ENCODE measurements at places on chromosomes 11 and 22.

- no peaks in the 10 kb centered on the region for H3K27me3 ChIP-seq
- DNase-seq, result no peak
- peaks cover 35% of the 10 kb centered on the region for H3K4me1 ChIP-seq
- H3K27ac ChIP-seq, result no peak overlapping the region
- H3K4me3 ChIP-seq, result no peak overlapping the region
These were observed 5.4 kb upstream of the RPS6KB2 start for GRCh38 chr11:67422891-67423290.

- peaks cover 10% of the 10 kb centered on the region for H3K27me3 ChIP-seq
- DNase-seq, result peak; percentile 9
- H3K27ac ChIP-seq, result no peak overlapping the region
- H3K4me3 ChIP-seq, result no peak overlapping the region
These were observed 22.5 kb downstream of the CAVIN3 start for GRCh38 chr11:6297831-6298230.

- no peak overlapping the region for H3K4me3 ChIP-seq
- H3K4me1 ChIP-seq, result peaks cover 8% of the 10 kb centered on the region
- H3K27ac ChIP-seq, result no peak overlapping the region
- H3K27me3 ChIP-seq, result no peaks in the 10 kb centered on the region
These were observed 82.8 kb upstream of the PARVA start for GRCh38 chr11:12294613-12295012.

GRCh38 chr11:68028802-68029545, 1.5 kb upstream of the NDUFS8 start:
- peak overlapping the region; percentile 96 for H3K4me3 ChIP-seq
- peaks cover 26% of the 10 kb centered on the region for H3K36me3 ChIP-seq
- H3K27me3 ChIP-seq, result no peaks in the 10 kb centered on the region
- DNase-seq, result no peak
- H3K4me1 ChIP-seq, result peaks cover 20% of the 10 kb centered on the region
- H3K27ac ChIP-seq, result no peak overlapping the region

GRCh38 chr11:61281581-61282250, 13.4 kb downstream of the VWCE start:
- H3K27ac ChIP-seq, result no peak overlapping the region
- H3K4me1 ChIP-seq, result no peaks in the 10 kb centered on the region
- H3K27me3 ChIP-seq, result no peaks in the 10 kb centered on the region
- H3K4me3 ChIP-seq, result no peak overlapping the region
- peak; percentile 22 for DNase-seq

Measured in common myeloid progenitor, CD34-positive (primary cell).